Nucleus accumbens (tissue), 56 donors: ENCODE measurements at places on chromosomes 2 and 18.

DNA sequence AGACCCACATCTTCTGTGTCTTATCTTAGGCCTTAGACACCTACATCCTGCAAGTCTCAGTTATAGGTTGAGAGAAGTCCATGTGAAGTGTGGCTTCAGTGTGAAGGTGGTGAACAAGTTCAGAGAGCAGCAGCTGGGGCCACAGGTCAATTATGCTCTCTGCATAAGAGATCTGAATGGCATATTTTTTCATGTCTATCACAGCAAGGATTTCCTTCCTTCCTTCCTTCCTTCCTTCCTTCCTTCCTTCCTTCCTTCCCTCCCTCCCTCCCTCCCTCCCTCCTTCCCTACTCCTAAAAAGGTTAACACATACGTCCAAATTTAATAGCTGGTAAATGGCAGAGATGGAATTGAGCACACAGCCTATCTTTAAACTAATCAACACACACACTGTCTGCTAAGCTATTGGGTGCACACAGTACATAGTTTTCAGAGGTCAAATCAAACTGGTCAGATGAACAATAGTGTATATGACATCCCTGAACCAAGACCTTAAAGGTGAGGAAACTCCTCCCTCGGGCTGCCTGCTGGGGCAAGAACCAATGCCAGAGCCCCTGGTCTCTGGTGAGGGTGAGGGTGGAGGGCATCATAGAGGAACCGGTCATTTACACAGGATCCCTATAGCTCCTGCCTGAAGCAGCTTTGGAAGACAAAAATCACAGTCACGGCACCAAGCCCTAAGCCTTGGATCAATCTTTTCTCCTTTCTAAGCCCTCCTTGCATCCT is 240.9 kb downstream of the ICOS start:
- DNase-seq = no peak

DNA sequence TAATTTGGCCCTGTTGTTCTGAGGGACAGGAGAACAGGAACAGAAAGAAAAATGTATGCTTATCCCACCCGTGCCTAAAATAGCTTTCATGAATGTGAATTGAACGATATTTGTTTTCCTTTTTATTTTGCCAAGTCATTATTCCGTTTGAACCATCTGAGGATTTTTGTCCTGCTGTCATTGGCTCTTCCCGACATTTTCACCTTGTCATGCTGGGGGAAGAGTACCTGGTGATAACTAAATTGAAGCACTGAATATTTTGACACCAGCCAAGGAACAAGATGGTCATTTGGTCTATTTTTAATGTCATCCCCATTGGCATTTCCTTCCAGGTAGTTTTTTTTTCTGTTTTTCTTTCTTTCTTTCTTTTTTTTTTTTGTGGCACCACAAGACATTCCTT is 204.1 kb downstream of the DCC start:
- DNase-seq = no peak

- DNase-seq = no peak
Observed at GRCh38 chr2:129233751-129234406, 745.6 kb upstream of the RAB6C start.

DNA sequence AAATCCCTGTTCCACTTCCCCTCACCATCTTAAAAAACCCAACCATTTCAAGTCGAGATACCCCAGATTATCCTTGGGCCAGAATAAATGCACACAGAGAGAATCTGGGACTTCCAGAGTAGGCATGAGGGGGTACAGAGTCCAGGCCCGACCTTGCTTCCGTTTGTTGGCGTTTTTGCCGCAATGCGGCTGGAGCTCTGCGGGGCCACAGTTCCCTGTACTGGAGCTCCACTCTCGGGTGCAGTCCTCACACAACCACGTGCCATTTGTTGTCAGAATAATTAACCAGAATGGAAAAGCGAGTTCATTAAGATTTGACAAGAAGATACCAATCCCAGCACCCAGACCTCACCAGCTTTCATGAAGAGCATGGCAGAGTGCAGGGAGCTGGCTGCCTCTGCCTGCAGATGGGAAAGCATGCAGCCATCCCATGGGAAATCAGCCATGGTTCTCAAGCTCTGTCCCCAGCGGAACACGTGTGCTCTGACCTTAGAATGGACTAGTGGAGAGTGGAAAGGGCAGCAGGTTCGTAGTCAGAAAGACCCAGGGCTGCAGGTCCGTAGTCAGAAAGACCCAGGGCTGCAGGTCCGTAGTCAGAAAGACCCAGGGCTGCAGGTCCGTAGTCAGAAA is 472.8 kb downstream of the EIPR1 start:
- no peak for DNase-seq

DNA sequence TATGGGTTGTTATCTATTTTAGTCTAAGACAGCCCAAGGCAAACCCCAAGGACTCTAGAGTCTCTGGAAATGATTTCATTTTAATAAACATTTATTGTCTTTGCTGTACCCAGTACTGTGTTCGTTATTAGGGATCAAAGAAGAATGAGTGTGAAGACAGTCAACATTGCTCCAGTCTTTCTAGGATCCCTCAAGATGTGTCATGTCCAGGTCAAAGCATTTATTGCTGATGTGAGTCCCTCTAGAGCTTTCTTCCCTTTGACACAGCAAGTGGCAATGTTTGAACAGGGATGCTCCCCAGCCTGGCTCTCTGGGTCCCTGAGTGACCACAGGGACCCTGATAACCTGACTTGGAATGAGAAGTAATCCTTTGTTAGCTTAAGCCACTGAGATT is 123.1 kb upstream of the STK17B start:
- DNase-seq = no peak

- DNase-seq = no peak
Observed at GRCh38 chr18:22165603-22166068, 3.8 kb upstream of the GATA6 start.

GRCh38 chr2:6577960-6578359 is 287.7 kb downstream of the CMPK2 start:
- no peak for DNase-seq

GRCh38 chr2:173434762-173435569 is 80.3 kb downstream of the CDCA7 start:
- DNase-seq = no peak

DNA sequence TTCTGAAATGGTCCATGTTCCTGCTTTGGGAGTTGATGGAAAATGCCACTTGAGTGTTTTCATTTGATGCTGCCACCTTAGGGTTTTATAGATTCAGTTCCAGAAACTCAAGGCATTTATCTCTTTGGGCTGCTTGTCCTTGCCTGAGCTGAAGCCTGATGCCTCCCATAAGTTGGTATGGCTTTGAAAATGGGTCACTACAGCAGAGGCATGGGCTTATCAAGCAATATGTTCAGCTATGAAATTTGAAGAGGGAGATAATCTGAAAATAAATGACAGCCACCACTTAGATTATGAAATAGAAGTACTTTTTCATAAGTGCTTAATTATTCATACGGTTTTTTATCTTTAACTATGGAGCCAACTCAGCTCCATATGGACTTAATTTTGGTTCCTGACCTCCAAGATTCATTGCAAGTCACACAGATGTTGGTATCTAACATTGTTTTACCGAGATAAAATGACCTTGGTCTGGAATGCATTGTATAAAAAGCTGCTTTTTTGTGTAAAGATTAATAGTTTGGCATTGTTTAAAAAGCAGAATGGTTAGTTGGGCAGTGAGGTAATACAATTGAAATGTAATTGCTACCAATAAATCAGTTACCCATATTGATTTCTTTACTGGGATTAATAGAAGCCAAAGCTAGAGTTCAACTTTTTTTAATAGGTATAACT is 4.5 kb downstream of the SLC14A1 start:
- DNase-seq = no peak

DNA sequence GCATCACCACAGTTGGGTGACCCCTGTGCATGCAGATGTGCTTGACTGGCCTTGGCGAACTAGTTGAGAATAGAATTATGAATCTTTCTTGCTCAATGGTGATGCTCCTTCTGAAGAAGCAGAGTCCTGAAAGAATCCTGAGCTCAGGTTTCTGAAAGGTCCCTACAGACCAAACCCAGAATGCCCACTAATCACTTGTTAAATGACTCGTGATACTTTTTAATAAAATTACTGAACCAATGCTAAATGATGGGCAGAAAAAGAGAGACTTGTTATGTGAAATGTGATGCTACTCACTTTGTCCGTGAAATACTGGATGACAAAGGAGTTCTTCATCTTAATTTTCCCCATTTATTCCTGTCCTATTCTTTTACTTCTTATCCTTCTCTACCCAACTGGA is 263.5 kb upstream of the LRRTM1 start:
- no peak for DNase-seq

DNA sequence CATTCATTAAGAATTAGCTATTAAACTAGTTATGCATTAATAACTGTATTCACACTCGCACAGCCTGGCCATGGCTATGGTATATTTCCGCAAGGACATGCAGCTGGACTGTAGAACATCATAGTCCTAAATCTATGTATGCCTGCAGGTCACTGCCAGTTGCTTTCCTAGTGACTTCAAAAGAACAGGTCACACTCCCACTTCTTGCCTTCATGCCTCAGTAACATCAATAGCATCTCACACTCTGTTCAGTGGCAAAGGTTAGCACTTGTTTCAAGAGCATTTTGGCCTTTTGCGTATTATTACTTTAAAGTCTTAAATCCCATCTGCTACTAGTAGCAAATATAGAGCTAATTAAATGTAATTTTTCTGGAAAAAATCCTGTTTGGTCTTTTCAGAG is 131.4 kb upstream of the DCC start:
- DNase-seq = no peak

GRCh38 chr2:234843411-234843810 is 108.4 kb upstream of the SH3BP4 start:
- no peak for DNase-seq

- DNase-seq = no peak
Observed at GRCh38 chr2:196275646-196276352, 104.4 kb upstream of the STK17B start.

DNA sequence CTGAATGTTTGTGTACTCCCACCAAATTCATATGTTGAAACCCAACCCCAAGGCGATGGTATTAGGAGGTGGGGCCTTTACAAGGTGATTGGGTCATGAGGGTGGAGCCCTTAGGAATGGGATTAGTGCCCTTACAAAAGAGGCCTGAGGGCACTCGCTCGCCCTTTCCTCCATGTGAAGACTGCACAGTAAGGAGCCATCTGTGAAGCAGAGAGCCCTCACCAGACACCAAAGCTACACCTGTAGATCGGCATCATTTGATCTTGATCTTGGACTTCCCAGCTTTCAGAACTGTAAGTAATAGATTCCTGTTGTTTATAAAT is 62.9 kb upstream of the FZD7 start:
- no peak for DNase-seq

DNA sequence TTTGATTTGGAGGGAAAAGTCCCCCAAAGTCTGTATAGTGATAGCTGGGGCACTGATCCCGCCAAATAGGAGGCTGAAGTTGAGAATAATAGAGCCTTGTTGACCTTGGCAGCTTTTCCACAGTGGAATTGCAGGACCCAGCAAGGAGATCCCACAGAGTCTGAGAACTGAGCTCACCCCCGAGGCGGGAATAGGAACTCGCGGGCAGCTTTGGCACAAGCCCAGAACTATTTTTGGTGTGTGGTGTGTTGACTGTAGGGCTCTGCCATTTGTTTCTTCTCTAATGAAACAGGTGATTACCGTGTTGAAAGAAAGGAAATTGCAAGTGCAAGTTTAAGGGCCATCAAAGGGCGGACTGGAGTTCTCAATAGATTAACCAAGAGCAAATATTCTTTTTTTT is 34.0 kb downstream of the SH3RF3 start:
- DNase-seq = no peak

- no peak for DNase-seq
Observed at GRCh38 chr2:84805250-84805958, 75.5 kb downstream of the TRABD2A start.

- no peak for DNase-seq
Observed at GRCh38 chr2:45070113-45070652, 60.9 kb upstream of the SIX2 start.

DNA sequence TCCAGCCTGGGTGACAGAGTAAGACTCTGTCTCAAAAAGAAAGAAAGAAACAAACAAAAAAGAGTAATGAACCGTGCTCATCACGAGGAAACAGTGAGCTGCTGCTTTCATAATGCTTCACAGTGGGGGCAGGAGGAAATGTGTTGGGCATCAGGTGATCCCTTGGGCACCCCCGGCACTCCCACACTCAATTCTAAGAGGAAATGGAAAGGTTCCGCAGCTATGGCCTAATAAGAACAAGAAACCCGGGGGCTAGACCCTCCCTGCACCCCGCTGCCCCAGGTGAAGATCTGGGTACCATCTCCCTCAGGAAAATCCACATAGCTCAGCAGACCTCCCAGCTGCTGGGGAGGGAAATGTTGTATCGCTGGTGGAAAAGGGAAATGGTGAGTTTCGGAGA is 118.9 kb downstream of the LPIN1 start:
- no peak for DNase-seq

- no peak for DNase-seq
Observed at GRCh38 chr2:12097859-12098258, 351.4 kb downstream of the LPIN1 start.
